Karpas-422 (cell line): ENCODE measurements at places on chromosomes 4 and X. TPM values are rescaled to one million over a fixed set of nuclear protein-coding genes. Genes with fewer than 3 reads are reported as not detected.

Gene MAGEA6
- 1.6 TPM in 1 of 2 replicates, not detected in the other for total RNA-seq

Gene IKBKG
- 8.1 and 14.3 TPM in 2 replicates for total RNA-seq

Gene ARMCX6
- total RNA-seq = 43.1 and 57.2 TPM in 2 replicates

Gene CAPN6
- not detected in 2 replicates for total RNA-seq

Gene FGFR3
- not detected in 2 replicates for total RNA-seq

Gene CCDC160
- total RNA-seq = not detected in 2 replicates

Gene CLCN3
- 35.8 and 38.5 TPM in 2 replicates for total RNA-seq

Gene PLP1
- 1.2 TPM in 1 of 2 replicates, not detected in the other for total RNA-seq

Gene FMR1NB
- total RNA-seq = not detected in 2 replicates

DNA sequence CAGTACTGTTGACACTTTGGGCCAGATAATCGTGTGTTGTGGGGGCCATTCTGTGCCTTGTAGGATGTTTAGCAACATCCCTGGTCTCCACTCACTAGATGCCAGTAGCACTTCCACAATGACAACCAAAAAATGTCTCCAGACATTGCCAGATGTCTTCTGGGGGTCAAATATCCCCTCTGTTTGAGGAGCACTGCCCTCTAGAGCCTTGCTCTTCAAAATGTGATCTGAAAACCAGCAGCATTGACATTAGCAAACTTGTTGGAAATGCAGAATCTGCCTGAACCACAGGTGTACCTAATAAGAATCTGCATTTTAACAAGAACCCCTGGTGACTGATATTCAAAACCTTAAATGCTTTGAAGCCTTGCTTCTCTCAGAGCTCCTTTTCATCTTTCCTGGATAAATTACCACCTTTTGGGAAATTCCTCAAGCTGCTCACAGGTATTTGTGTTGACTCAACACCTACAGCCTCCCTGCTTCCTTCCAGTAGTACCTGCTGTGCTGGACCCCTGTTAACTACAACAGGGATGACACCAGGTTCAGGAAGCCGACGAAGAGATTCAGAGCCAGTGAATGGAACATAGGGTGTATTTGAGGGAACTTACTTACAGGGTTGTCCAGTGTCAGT lies 459.0 kb upstream of the NR3C2 start:
- no peaks in the 10 kb centered on the region; the same call in 1 of the 2 replicates for H3K27me3 ChIP-seq
- no peak overlapping the region for H3K27ac ChIP-seq
- no peak for DNase-seq
- no peaks in the 10 kb centered on the region for H3K36me3 ChIP-seq
- no peak overlapping the region for H3K4me3 ChIP-seq

GRCh38 chr4:159497936-159498335 lies 395.1 kb downstream of the RAPGEF2 start:
- H3K4me3 ChIP-seq = no peak overlapping the region
- H3K27ac ChIP-seq = no peak overlapping the region
- H3K27me3 ChIP-seq = no peaks in the 10 kb centered on the region
- DNase-seq = no peak
- H3K4me1 ChIP-seq = no peaks in the 10 kb centered on the region

DNA sequence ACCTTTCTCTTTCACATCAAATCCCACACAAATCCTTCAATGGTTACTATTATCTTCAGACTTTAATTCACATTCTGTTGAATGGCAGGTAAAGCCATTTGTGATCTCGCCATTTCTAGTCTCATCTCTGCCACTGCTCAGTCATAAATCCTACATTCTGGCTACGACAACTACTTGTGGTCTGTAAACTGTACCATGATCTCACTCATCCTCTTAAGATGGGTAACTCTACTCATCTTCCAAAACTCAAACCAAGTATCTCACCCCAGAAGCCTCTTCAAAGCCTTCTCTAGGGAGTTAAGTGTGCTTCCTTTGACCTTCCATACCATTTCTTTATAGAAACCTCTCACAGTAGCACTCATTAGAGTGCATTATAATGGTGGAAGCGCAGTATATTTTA lies 101.8 kb downstream of the NEK1 start:
- no peak overlapping the region for H3K27ac ChIP-seq
- no peak overlapping the region for H3K4me3 ChIP-seq
- DNase-seq = no peak
- no peaks in the 10 kb centered on the region for H3K4me1 ChIP-seq
- no peaks in the 10 kb centered on the region for H3K27me3 ChIP-seq
- H3K36me3 ChIP-seq = peaks cover under 1% of the 10 kb centered on the region; the same call in 1 of the 2 replicates

- no peak overlapping the region for H3K4me3 ChIP-seq
- no peaks in the 10 kb centered on the region for H3K36me3 ChIP-seq
- H3K4me1 ChIP-seq = 0 out of 2 replicates have a peak, but pooled peaks cover 3% of the 10 kb centered on the region
- no peaks in the 10 kb centered on the region for H3K27me3 ChIP-seq
- no peak for DNase-seq
- H3K27ac ChIP-seq = no peak overlapping the region
Measured at GRCh38 chr4:10688022-10688421, 3.5 kb upstream of the CLNK start.

- no peaks in the 10 kb centered on the region for H3K27me3 ChIP-seq
- no peaks in the 10 kb centered on the region for H3K36me3 ChIP-seq
- no peak overlapping the region for H3K4me3 ChIP-seq
- no peak overlapping the region for H3K27ac ChIP-seq
Measured at GRCh38 chr4:21469438-21470300, 478.9 kb downstream of the KCNIP4 start.

- peaks cover 3% of the 10 kb centered on the region; the same call in 1 of the 2 replicates for H3K4me1 ChIP-seq
- H3K4me3 ChIP-seq = no peak overlapping the region
- H3K36me3 ChIP-seq = no peaks in the 10 kb centered on the region
- DNase-seq = no peak
- H3K27ac ChIP-seq = no peak overlapping the region
- no peaks in the 10 kb centered on the region for H3K27me3 ChIP-seq
Measured at GRCh38 chr4:184744236-184744635, 10.3 kb upstream of the CENPU start.

- no peak overlapping the region for H3K4me3 ChIP-seq
- no peak overlapping the region for H3K27ac ChIP-seq
- no peak for DNase-seq
Measured at GRCh38 chr4:126470862-126471261, 1156.1 kb downstream of the FAT4 start.

GRCh38 chrX:57586360-57586759 lies 5.5 kb upstream of the ZXDB start:
- no peak overlapping the region for H3K27ac ChIP-seq
- peaks cover 6% of the 10 kb centered on the region for H3K4me1 ChIP-seq
- H3K27me3 ChIP-seq = no peaks in the 10 kb centered on the region
- no peaks in the 10 kb centered on the region for H3K36me3 ChIP-seq
- DNase-seq = no peak
- H3K4me3 ChIP-seq = no peak overlapping the region

- H3K27me3 ChIP-seq = no peaks in the 10 kb centered on the region
- DNase-seq = no peak
- H3K4me3 ChIP-seq = no peak overlapping the region
Measured at GRCh38 chr4:158461336-158461735, 60.3 kb upstream of the RXFP1 start.

- no peak overlapping the region for H3K4me3 ChIP-seq
- no peak overlapping the region for H3K27ac ChIP-seq
- H3K27me3 ChIP-seq = no peaks in the 10 kb centered on the region
- no peaks in the 10 kb centered on the region for H3K36me3 ChIP-seq
- no peak for DNase-seq
- no peaks in the 10 kb centered on the region for H3K4me1 ChIP-seq
Measured at GRCh38 chr4:92198711-92199110, 105.1 kb upstream of the GRID2 start.

GRCh38 chr4:77226939-77227705 lies 70.1 kb downstream of the CCNG2 start:
- H3K27me3 ChIP-seq = no peaks in the 10 kb centered on the region
- no peak for DNase-seq
- H3K4me3 ChIP-seq = no peak overlapping the region
- H3K36me3 ChIP-seq = no peaks in the 10 kb centered on the region
- no peaks in the 10 kb centered on the region for H3K4me1 ChIP-seq

DNA sequence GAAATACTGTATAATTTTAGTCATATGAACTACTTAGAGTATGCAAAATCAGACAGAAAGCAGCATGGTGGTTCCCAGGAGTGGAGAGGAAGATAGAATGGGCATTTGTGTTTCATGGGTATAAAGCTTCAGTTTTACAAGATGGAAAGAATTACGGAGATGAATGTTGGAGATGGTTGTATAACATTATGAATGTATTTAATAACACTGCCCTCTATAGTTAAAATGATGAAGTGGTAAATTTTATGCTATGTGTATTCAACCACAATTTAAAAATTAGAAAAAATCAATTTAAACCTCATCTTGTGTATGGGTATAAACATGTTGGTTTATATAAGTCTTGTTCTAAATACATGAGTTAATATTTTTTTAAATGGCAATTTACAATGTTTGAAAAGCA lies 521.1 kb downstream of the FSTL5 start:
- no peak overlapping the region for H3K4me3 ChIP-seq
- H3K27ac ChIP-seq = no peak overlapping the region
- H3K36me3 ChIP-seq = no peaks in the 10 kb centered on the region
- peak; percentile 49 for DNase-seq

DNA sequence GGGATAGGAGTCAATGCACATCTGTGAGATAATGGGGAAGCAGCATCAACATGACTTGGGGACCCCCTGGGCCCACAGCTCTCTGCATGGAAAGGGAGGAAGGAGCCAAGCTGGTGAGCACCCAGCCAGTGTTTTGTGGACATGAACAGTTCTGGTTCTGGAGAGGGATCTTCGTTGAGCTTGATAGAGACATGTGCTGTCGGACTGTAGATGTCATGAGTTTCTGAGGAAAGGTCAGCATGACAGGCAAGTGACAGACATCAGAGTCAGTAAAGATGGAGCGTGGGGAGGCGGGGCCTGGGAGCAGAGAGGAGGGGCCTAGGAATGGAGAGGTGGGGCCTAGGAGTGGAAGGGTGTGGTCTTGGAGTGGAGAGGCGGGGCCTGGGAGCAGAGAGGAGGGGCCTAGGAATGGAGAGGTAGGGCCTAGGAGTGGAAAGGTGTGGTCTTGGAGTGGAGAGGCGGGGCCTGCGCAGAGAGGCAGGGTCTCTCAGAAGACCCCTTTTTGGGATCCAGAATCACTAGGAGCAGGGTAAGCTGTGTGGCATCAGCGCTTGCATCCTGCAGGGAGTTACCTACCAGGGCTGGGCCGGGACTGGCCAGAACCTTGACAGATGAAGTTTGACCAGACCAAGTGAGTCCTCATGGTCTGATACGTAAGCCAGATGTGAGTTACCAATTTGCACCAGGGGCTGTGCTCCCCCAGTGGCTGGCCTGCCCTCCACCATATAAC lies 33.7 kb downstream of the PIGG start:
- H3K36me3 ChIP-seq = peaks cover 62% of the 10 kb centered on the region
- H3K4me3 ChIP-seq = no peak overlapping the region
- no peak overlapping the region for H3K27ac ChIP-seq
- no peaks in the 10 kb centered on the region for H3K27me3 ChIP-seq
- no peak for DNase-seq
- H3K4me1 ChIP-seq = no peaks in the 10 kb centered on the region

DNA sequence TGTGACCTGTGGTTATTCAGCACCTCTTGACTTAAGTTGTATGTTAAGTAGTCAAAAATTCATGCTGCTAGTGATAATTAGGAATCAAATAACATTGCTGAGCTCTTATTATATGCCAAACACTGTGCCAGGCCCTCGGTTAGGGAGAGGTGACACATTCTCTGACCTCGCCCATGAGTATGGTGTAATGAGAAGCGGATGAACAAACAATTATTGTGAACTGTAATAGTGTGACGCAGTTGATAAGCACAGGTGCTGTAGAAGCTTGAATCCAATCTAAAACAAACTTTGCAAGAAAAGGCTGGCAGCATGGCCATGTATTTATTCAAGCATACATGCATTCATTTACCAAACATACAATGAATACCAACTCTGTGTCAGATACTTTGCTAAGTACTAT lies 303.5 kb upstream of the HS3ST1 start:
- H3K36me3 ChIP-seq = no peaks in the 10 kb centered on the region
- H3K4me1 ChIP-seq = no peaks in the 10 kb centered on the region
- H3K27ac ChIP-seq = no peak overlapping the region
- DNase-seq = no peak
- H3K4me3 ChIP-seq = no peak overlapping the region
- no peaks in the 10 kb centered on the region for H3K27me3 ChIP-seq

- no peak for DNase-seq
- H3K36me3 ChIP-seq = no peaks in the 10 kb centered on the region
- H3K4me3 ChIP-seq = no peak overlapping the region
- H3K27ac ChIP-seq = no peak overlapping the region
Measured at GRCh38 chr4:141395246-141395830, 174.6 kb downstream of the ZNF330 start.

GRCh38 chr4:177441061-177441802 lies 1.0 kb downstream of the AGA start:
- peaks cover 17% of the 10 kb centered on the region for H3K4me1 ChIP-seq
- H3K4me3 ChIP-seq = peak overlapping the region; percentile 80
- peak; percentile 54 for DNase-seq
- peak overlapping the region; percentile 79 for H3K27ac ChIP-seq

DNA sequence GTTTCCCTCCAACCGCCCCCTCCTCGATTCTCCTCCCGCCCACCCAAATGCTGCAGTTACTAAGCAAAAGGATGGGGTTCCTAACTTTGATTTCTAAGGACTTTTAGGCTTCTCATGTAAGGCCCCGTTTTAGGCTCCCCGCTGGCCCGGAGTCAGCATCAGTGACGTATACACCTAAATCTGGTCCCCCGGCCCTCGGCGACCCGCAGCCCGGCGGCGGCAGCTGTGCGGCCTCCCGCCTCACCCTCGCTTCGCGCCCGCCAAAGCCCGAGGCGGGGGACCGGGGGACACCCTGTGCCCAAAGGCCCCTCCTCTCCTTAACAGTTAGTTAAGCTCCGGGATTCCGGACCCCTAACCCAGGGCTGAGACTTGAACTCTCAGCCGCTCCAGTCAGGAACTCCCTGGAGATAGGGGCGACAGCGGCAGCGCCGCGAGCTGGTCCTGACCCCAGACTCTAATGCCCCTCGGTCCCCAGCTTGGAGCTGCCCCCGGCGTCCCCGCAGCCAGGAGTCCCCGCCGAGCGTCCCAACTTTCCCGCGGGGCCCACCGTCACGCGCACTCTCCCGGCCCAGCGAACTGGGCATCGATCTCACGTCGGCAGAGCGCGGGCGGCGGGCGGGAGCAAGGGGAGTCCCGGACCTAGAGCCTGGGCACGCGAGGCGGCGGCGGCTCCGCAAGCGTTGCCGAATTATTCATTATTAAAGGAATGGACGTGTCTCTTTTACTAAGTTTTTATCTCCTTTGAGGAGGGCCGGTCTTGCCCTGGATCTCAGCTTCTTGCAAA lies 1.5 kb upstream of the NR3C2 start:
- peak overlapping the region; percentile 99 for H3K4me3 ChIP-seq
- no peaks in the 10 kb centered on the region for H3K27me3 ChIP-seq
- no peak for DNase-seq
